Activated T-cell treated with anti-CD3 and anti-CD28 coated beads, Interleukin-2, amount 50 U/mL, for 24 hours (primary cell): ENCODE measurements at places on chromosomes 12 and 14.

DNA sequence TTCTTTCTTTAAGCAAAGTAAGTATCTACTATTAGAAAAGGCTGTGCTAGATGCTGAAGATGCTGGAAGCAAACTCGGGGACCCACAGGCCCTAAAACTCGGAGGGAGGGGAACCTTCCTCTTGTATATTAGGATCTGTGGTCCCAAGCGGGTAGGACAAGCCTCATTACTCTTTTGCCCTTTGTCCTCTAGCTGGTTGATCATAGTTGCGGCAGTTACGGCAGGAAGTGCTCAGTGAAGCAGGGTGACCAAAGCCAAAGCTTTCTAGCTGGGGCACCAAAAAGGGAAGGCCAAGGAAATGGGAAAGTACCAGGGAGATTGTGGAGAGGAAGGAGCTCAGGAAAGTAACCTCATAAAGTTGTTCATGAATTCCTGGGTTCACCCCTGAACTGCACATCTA lies 76.3 kb downstream of the SCFD1 start:
- no peak for DNase-seq

DNA sequence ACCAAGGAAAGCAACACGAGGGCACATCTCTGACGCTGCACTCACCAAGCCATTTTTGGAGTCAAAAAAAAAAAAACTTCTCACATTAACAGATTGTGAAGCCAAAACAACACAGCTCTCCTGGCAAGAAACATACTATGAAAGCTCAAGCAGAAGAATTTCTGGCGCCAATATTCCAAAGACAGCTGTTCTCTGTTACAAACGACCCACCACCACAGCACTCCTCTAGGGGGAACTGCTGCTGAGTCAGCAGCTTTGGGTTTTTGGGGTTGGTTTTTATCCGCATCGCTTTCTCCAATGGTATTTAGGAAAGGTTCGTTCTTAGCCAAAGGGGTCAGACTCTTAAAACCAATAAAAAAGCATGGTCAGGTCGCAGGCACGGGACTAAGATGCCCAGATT lies 379.4 kb downstream of the RPS29 start:
- no peak for DNase-seq

- DNase-seq: no peak
Measured at GRCh38 chr12:76060111-76060510, 24.4 kb downstream of the NAP1L1 start.

GRCh38 chr12:69428351-69429073 lies 41.7 kb upstream of the FRS2 start:
- DNase-seq: no peak

- DNase-seq: no peak
Measured at GRCh38 chr14:50379563-50379962, 17.1 kb downstream of the CDKL1 start.

- DNase-seq: no peak
Measured at GRCh38 chr14:74015963-74016362, 3.1 kb downstream of the ENTPD5 start.
